ENCODE measurements at places on chromosomes 4 and X.

- no peak for DNase-seq
These were observed 72.1 kb upstream of the ETNPPL start for GRCh38 chr4:108834835-108835384.

GRCh38 chr4:48470137-48470536, 13.0 kb upstream of the SLC10A4 start:
- DNase-seq = no peak

DNA sequence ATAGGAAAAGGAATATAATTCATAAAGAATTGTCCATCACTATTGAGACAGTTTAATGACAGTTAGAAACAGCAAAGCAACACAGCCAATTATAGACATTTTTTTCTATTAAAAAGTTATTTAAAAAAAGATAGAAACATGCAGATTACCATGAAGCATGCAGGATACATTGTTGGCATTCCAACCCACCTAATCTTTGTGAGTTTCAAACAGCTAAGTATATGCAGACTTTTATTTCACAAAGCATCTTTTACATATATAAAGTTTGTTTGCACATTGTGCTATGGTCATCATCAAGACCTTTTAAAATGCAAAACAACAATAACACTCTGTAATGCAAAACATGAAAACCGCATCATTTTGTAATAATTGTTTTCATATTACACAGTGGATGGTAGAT, 125.9 kb upstream of the ETNPPL start:
- DNase-seq = no peak

DNA sequence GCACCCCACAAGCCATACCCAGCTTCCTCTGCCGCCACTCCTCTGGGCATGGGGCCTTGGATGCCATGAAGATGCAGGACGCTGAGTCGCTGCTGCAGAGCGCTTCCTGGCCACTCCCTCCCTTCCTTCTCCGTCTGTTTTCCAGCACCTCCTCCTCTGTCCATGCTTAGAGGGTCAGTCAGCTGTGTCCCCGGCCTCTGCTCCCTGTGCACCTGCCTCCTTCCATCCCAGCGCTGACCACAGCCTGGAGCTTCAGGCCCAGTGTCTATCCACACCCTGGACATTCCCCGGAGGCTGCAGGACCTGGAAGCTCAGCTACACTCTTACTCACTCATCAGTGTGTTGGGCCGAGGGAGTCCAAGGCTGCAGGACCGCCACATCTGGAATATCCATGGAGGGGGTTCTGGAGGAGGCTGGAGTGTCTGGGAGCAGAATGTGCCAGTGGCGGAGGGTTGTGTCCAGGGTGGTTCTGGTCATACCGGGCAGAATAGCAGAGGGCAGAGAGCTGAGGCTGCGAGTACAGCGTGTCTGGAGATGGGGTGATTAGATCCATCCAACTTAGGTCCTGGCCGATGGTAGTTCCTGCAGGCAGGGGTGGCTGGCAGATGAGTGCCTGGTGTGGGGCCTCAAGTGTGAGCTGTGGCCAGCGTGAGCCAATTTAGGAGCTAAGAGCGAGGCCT, 58.6 kb upstream of the ADRA2C start:
- no peak for DNase-seq

DNA sequence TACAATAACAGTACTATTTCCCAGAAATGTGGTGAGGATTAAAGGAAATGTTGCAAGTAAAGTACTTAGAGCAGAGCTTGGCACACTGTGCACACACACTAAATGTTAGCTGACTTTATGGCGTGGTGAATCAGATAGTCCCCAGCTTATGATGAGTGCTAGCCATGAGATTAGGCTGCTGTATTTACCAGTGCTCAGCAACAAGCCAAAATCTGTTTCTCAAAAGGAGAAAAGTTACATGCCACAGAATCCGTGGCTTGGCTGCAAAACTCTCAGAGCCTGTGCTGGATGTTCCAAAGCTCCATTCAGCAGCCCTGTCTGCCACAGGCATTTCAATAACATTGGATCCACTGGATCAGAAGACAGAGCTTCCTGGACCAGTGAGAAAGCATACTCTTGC, 12.8 kb upstream of the STBD1 start:
- no peak for DNase-seq

DNA sequence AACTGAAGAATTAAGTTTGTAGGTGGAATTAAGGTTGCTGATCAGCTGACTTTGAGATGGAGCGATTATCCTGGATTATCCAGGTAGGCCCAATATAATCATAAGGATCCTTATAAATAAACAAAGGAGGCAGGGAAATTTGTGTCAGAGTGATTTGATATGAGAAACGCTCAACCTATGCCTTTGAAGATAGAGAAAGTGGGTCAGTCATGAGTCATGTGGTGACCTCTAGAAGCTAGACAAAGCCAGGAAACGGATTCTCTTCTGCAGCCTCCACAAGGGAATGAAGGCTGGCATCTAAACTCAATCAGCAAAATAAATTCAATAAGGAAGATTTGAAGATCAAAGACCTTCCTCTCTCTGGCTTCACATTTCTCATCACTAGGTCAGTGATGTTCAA, 41.5 kb upstream of the SMIM10 start:
- DNase-seq = no peak

DNA sequence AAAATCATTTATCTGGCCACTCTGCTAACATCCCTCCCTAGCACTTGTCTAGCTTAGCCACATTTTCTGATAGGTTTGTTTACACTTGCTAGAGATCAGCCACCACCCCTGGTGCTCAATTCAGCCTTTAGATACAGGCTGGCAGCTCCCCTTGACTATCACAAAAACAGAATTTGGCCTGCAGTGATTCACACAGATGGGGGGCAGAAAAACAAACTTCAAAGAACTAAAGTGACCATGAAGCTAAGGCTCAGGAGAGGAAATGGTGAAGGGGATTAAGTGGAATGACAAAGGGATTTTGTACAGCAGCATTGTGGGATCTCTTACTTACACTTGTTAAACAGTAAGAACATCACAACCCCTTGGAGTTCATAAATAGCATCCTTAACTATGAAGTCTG, 1718.0 kb upstream of the PCDH7 start:
- DNase-seq = no peak

- DNase-seq = no peak
These were observed 15.2 kb upstream of the RUFY3 start for GRCh38 chr4:70706516-70706915.

DNA sequence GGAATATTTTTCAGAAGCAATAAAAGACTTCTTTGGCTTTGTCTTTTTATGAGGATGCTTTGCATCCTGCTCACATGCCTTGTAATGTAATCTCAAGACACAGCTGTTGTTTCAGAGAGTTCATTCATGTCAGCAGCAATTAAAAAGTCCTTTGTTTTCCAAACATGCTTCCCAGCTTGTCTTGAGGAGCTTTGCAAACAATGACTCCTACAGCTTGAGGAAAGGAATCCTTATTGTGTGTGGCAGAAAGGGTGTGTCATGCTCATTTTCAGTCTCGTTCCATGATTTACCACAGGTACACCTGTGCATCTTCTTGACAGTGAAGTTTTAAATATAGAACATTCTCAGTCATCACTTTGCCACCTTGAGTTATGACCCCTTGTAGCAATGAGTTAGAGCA, 139.2 kb upstream of the AADAT start:
- DNase-seq = no peak

All from CD4-positive, CD25-positive, alpha-beta regulatory T cell (primary cell).